T-helper 9 cell (primary cell): ENCODE measurements at places on chromosomes 13 and 19.
A peak's percentile ranks its signal among the peaks of the same experiment; 100 is the strongest.

- no peak for DNase-seq
Measured at GRCh38 chr19:45507872-45508416, 665 bp downstream of the VASP start.

DNA sequence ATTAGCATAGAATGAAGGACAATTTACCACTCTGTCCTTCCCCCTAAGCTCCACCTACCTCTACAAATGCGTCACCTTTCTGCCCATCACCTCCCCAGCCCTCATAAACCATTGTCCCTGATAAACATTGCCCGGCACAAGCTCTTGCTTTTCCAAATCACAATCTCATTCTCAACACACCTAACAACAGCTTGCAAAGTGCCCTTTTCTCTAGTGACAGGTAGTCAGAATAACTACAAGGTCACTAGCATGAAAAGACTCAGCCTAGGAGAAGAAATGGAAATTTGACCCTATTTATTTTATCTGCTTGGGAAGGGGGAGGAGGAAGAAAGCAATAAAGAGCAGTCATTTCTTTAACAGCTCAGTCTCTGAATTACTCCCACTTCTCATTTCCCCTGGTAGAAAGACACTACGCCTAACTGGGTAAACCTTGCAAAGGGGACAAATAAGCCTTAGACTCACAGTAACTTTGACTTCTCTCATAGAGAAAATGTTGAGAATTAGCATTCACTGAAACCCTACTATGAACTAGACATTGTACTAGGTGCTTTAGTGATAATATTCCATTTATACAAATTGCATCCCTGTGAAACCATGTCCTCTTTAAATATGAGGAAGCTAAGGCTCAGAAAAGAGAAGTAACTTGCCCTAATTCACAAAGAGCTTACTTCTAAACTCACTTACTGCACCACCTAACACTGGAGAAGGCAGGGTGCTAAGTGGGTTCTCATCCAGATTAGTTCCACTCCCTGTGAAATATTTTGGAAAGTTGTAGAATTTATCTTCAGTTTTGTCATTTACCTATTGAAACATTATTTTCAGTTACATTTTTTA lies 116.2 kb upstream of the FNDC3A start:
- DNase-seq = no peak

DNA sequence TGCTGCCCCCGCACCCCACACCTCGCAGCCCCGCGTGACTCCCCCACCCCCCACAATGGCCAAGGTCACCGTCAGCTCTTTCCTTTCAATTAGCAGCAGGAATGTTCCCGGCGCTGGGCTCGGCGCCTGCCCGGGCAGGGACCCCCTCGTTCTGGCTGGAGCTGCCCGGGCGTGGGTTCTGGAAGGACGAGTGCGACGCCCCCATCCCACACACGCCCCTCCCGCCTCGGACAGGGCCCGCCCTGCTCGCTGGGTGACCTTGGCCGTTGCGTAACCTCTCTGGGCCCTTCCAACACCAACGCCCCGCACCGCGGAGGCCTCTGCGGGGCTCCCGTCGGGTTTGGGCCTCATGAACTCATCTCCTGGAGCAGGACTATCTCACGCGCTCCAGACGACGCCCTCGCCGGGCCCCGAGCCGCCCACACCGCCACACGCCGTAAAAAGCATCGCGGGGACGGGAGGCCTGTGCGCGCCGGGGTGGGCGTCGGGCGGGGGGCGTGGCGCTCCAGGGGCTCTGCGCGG lies 10.3 kb downstream of the PALM start:
- DNase-seq = no peak

GRCh38 chr13:109416001-109416400 lies 370.4 kb downstream of the IRS2 start:
- DNase-seq = no peak

- no peak for DNase-seq
Measured at GRCh38 chr19:33063356-33063752, 1.3 kb downstream of the RHPN2 start.

DNA sequence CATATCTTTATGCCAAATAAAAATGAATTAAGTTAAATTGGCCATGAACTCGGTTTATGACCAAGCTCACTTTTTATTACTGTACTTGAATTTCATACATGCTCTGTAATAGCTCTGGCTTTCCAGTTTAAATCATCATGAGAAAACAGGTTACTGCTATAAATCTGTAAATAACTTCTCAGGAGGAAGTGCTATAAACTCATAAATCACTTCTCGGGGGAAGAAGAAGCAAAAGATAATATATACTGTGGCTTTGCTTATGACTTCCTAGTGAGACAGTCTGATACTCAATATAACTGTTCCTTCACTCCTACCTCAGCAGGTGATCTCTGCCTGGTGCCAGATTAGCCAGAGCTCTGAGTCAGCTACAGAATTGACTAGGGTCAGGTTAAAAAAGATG lies 12.5 kb downstream of the SUPT20H start:
- no peak for DNase-seq

DNA sequence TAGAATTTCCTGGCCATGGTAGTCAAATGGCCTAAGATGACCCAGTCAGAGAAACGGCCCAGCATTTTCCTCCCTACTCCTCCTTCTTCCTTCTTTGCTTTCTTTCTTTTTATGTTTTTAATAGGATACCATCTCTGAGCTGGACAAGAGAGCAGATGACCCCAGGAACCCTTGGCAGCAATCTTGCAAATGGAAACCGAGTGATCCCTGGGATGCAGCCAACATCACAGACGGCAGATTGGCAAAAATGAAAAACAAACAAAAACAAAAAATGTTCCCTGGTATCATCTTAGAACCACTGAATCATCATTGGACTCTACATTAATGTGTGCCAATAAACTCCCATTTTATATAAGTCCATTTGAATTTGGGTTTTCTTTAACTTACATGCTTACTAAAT lies 424.4 kb downstream of the FGF14 start:
- DNase-seq = no peak

- no peak for DNase-seq
Measured at GRCh38 chr13:98374750-98375149, 197.7 kb upstream of the RNF113B start.

GRCh38 chr19:45200568-45200967 lies 22.0 kb downstream of the BLOC1S3 start:
- no peak for DNase-seq

- DNase-seq = peak; percentile 46
Measured at GRCh38 chr19:41871573-41872383, 5.3 kb upstream of the CD79A start.

GRCh38 chr13:101845245-101846020 lies 393.0 kb downstream of the ITGBL1 start:
- DNase-seq = no peak

DNA sequence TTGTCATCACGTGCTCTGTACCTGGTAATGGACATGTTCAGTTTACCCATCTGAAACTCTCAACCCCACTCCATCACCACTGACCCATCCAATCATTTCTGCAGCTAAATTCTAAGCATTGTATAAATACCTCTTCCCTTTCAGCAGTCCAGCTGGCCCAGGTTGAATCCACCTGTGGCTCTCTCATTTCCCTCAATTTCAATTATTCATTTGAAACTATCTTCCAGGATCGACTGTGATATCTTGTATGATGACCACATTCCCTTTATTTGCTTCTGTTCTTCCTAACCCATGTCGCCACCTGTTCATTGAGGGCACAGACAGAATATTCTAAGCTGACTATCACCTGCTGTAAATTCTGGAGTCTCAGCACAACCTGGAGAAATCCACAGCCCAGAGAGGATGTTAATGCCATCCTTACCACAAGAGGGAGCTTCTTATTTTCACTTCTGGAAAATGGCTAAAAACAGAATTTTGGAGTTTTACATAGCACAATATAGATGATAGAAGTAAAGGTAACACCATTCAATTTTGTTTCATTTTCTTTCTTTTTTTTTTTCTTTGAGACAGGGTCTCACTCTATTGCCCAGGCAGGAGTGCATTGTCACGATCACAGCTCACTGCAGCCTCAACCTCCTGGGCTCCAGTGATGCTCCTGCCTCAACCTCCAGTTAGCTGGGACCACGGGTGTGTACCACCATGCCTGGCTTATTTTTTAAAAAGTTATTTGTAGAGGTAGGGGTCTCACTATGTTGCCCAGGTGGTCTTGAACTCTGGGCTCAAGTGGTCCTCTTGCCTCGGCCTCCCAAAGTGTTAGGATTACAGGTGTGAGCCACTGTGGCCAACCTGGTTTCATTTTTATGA lies 38.6 kb downstream of the ZNF823 start:
- DNase-seq = no peak

GRCh38 chr13:35524171-35524570 lies 47.7 kb upstream of the MAB21L1 start:
- no peak for DNase-seq

GRCh38 chr13:21671620-21672286 lies 880 bp downstream of the FGF9 start:
- no peak for DNase-seq

- no peak for DNase-seq
Measured at GRCh38 chr19:58338825-58339558, 12.2 kb downstream of the ZSCAN22 start.

DNA sequence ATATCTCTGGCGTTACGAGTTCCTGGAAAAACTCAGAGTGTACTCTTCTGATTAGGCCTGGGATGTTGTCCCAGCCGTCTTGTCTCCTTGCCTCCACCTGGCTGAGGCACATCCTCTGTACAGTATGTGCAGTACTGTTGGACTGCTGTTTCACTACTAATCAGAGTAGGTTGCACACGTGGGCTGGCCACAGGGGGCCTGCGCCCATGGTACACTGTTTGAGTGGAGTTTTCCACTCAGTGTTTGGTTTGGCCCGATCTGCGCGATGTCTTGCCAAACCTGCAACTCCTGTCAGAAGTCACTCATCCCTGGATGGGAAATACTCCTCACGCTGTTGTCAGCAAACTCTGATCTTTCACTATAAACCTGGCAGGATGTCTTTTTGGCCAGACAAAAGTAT lies 189.6 kb upstream of the CSNK1A1L start:
- no peak for DNase-seq

DNA sequence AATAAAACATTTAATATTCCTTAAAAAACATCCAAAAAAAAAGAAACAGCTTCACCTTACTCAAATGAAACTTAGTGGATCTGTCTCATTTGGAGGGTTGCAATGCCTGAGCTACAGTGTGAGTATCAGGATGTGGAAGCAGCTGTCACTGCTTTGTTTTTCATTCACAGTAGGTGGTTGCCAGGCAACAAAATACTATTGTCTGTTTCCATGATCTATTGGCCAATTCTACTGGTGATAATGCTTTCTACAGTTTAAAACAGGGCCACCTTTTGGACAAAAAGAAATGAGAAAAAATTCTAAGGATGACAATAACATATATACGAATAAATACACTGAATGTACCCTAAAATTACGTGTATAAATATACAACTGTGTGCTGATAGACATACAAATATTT lies 3.0 kb downstream of the ENOX1 start:
- no peak for DNase-seq

GRCh38 chr19:9431475-9431874 lies 3.9 kb downstream of the ZNF266 start:
- DNase-seq = no peak

GRCh38 chr13:79566118-79566517 lies 85.2 kb downstream of the NDFIP2 start:
- DNase-seq = no peak
